ENCODE measurements at places on chromosomes 5 and 9. TPM values are rescaled to one million over a fixed set of nuclear protein-coding genes. Genes with fewer than 3 reads are reported as not detected.

PPP3R2 gene
- total RNA-seq: not detected

LURAP1L gene
- 31.8 TPM for total RNA-seq

TRPM3 gene
- 0.55 TPM for total RNA-seq

TMEM38B gene
- total RNA-seq: 36.8 TPM

RIOK2 gene
- 18.0 TPM for total RNA-seq

RHOBTB3 gene
- total RNA-seq: 56.5 TPM

PCDHB9 gene
- total RNA-seq: 0.70 TPM

NMUR2 gene
- total RNA-seq: not detected

MLANA gene
- total RNA-seq: not detected

CLINT1 gene
- 131 TPM for total RNA-seq

SLC36A2 gene
- total RNA-seq: not detected

EPB41L4B gene
- total RNA-seq: 163 TPM

MYMK gene
- not detected for total RNA-seq

SARDH gene
- 2.1 TPM for total RNA-seq

SLC27A6 gene
- total RNA-seq: 0.85 TPM

FOXD4L6 gene
- total RNA-seq: not detected

CARTPT gene
- total RNA-seq: not detected

HABP4 gene
- total RNA-seq: 14.1 TPM

CD72 gene
- 1.6 TPM for total RNA-seq

BTF3 gene
- total RNA-seq: 486 TPM

SPEF2 gene
- 4.2 TPM for total RNA-seq

ACOT12 gene
- not detected for total RNA-seq

C9orf50 gene
- not detected for total RNA-seq

LHFPL2 gene
- total RNA-seq: 44.8 TPM

TMOD1 gene
- total RNA-seq: 3.9 TPM

ADAMTS6 gene
- total RNA-seq: 1.4 TPM

RASEF gene
- total RNA-seq: 40.7 TPM

PALM2AKAP2 gene
- 2.0 TPM for total RNA-seq

DNAJB5 gene
- 5.8 TPM for total RNA-seq

TNFSF15 gene
- 0.80 TPM for total RNA-seq

EXOSC2 gene
- total RNA-seq: 25.7 TPM

Data from mucosa of descending colon (tissue), 3 donors.